ENCODE measurements at places on chromosomes 12 and 14.

- DNase-seq = no peak
These were observed 201.1 kb downstream of the PIK3C2G start for GRCh38 chr12:18462442-18462841.

- peak; percentile 13 for DNase-seq
These were observed 1.2 kb downstream of the GPR135 start for GRCh38 chr14:59463787-59464485.

GRCh38 chr14:104877066-104877805 lies 12.2 kb downstream of the CEP170B start:
- no peak for DNase-seq

GRCh38 chr14:92274055-92274454 lies 48.9 kb upstream of the SLC24A4 start:
- DNase-seq = no peak

- DNase-seq = no peak
These were observed 105.1 kb downstream of the AKAP6 start for GRCh38 chr14:32434180-32434579.

DNA sequence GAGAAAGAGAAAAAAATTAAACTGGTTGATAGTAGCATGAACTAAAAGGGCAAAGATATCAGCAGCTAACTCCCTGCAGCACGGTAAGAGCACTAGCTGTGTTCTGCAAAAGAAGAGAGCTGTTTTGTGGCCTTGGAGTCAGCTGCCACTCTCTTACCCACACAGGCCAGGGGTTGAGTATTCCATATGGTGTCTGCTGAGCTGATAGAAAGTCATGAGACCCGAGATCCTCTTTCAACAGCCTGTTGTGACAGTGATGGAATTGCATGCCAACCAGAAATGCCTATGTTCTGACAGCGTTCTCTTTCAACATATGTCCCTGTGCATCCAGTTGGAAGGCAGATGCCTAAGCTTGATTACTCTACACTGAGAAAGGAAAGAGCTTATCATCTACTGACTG lies 39.9 kb downstream of the TMTC1 start:
- DNase-seq = no peak

DNA sequence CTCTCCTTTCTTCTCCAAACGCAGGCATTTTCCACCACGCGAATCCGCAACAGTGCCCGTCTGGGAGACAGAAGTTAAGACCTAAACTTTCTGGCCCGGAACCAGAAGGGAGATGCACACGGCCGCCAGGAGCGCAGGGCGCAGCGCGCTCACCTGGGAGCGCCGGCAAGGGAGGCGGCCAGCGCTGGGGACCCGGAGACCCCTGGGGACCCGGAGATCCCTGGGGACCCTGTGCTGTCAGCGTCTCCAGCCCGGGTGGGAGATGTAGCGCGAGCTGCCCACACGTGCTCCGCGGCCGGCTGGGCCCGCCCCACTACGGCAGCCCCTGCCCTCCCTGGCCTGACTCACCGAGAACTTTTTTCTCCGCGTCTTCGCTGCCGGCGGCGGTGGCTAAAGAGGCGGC lies 620 bp downstream of the YBX3 start:
- peak; percentile 24 for DNase-seq

DNA sequence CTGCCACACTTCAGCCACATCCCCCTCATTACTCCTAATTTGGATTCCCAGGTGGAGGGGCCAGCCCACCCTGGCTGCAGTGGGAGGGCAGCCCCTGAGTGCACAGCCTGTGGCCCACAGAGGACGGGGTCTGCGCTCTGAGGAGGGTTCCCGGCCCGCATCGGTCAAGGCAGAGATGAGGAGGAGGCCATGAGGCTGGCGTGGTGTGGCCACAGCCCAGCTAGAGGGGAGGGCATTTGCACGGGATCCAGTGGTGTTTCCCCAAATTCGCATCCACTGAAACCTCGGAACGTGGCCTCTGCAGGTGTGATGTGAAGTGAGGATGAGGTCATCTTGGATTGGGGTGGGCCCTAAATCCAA lies 38.1 kb upstream of the FBRSL1 start:
- DNase-seq = no peak

DNA sequence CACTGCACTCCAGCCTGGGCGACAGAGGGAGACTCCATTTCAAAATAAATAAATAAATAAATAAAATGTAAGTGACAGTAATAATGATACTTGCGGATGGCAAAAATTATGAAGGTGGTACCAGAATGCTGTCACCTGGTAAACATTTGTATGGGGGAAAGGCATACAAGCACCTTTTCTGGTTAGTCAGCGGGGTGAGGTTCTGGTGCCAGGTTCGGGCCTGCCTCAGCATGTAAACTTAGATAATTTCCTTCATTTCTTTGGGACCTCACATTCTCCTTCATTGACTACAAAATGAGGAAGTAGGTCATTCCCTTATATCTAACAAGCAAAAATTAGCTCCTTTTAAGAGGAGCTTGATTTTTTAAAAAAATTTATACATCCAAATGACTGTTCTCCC lies 10.8 kb downstream of the VTI1B start:
- DNase-seq = no peak

GRCh38 chr12:4137015-4137414 lies 136.5 kb upstream of the CCND2 start:
- DNase-seq = no peak

DNA sequence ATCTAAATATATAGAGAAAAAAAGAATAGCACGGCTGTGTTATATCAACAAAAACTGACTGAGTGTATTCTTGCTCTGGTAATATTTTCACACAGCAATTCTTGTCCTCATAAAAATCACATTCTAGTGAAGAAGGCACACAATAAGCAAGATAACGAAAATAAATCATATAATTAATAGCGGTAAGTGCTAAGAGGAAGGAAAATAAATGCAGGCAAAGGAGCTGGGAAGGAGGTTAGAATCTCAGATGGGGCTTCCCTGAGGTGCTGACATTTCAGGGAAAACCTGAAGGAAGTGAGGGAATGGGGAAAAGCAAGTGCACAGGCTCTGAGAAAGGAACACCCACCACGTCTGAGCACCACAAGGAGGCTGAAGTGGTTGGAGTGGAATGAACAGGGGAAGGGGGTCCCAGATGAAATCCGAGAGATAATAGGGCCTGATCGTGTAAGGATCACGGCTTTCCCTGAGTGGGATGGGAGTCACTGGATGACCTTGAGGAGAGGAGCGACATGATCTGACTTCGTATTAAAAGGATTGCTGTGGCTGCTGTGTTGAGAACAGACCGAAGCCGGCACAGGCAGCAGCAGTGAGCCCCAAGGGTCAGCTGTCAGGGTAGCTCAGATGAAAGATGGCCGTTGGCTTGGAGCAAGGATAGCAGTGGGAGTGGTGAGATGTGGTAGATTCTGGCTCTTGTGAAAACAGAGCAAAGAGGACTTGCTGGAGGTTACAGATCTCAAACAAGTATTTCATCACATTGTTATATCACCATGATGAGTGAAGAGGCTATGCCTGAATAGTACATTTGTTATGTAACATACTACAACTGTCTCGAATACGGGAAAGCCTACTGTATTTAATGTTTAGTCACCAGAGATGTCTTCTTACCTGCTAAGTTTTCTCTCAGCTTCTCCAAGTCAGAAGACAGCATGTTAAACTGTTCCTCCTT lies 67.1 kb upstream of the VPS33A start:
- DNase-seq = no peak

GRCh38 chr14:105314287-105315200 lies at the start of gene PACS2:
TSS of gene PACS2 (plus strand) at chr14:105314748. CDS start at chr14:105314919, 171 bp downstream.
- DNase-seq = peak; percentile 70

DNA sequence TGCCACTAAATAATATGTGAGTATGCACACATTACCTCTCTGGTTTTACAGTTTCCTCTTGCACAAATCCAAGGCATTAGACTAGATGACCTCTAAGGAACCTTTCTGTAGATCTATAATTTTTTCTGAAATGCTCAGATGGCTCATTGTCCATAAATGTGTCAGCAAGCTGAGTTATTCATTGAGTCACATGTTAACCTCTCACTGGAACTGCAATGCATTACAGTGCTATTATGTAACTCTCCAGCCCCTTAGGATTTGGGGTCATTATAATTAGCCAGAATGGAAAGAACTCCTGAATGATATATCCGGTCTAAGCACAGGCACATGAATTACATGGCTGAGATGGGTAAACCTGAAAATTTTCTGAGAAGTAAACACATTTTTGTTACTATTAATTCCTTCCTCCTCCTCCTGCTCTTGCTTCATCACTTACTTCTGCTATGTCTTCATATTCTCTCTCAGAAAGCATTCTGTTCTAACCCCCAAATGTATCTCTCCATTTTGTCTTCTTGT lies 20.3 kb upstream of the DRAM1 start:
- DNase-seq = no peak

DNA sequence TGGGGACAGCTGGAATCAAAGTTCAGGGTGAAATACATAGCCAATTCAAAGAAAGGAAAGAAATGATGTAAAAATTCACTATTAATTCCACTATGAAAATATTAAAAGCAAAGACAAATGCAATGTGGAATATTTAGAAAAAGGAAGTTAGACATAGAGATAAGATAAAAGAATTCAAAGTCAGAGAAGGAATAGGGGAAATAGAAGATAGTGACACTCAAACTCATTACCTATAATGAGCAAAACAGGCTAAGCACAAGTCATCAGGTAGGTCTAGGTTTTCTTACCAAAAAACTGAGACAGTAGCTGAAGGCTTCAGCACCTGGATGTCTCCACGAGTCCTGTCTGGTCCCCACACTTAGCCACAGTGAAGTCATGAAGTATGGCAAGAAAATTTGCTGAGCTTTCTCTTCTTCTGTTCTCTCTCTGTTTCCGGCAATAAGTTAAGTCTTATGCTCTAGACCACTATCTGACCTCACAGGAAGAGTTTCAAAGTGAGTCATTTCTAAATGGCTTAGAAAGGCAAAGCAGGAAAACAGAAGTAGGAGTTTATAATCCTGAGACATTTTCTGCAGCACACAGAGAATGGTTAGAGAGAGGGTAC lies at the start of gene C3AR1:
C3AR1 (minus strand) TSS at position 369 of the 604 bp plus-strand sequence. CDS start 6,174 bp downstream, outside the sequence.
- DNase-seq = no peak

GRCh38 chr12:68798882-68799234 lies 9.1 kb upstream of the MDM2 start:
- DNase-seq = no peak

DNA sequence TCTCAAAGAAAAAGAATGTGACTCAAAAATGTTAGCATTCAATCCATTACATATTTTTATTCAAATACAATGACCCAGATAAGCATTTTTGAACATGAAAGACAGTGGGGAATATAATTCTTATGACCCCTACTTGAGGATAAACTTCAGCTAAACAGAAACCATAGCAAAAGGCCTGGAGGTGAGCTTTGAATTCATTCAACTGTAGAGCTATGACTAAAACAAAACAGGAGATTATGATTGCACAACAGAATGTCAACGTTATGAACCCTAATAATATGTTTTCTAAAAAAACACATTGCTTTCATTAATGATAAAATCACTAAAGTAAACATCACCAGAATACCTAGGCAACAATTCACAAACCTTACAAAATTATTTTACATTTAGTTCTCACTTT lies 27.8 kb downstream of the EFCAB11 start:
- DNase-seq = no peak

GRCh38 chr12:52506858-52507715 lies 13.1 kb downstream of the KRT5 start:
- DNase-seq = no peak

- DNase-seq = no peak
These were observed 16.7 kb downstream of the CHST11 start for GRCh38 chr12:104473374-104473983.

DNA sequence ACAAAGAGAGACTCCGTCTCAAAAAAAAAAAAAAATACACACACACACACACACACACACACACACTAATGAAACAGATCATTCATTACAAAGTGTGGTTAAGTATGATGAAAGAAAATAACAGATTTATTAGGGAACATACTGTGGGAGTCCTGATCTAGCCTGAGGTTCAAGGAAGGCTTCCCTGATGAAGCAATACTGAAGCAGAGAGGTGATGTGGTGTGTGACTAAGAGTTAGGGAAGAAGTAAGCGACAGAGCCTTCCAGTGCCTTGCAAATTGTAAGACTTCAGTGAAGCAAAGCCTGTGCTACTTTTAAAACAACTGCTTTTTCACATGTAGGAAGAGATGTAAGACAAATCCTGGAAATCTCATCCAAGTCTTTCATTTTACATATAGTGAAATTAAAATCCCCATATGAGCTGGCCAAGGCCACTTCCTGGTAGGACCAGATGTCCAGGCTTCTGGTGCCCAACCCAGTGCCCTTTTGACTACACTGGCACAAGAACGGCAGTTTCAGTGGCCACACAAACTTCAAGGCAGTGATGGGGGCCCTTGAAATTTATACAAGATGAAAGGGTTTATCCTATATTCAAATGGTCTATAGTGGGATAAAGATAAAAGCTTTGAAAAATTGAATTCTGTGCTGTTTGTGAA lies 86.2 kb downstream of the STON2 start:
- DNase-seq = no peak

DNA sequence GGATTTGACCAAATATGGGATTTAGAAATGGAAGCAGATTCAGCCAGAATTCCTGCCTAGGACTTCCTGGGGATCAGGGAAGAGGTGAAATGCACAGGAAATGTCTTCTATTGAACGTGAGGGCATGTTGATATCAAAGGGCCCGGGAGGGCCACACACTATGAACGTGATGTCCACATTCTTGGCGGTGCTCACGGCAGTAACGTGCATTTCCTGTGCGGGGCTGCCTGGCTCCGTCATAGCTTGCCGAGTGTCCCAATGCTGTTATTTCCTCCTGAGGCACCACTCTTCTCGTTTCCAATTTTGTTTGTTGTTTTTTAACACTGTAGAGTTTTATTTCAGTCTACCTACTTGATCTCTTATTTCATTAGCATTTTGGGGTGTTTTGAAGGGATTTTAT lies 67.3 kb downstream of the ZNF664 start:
- no peak for DNase-seq

GRCh38 chr14:42480255-42480654 lies 873.6 kb downstream of the LRFN5 start:
- no peak for DNase-seq

DNA sequence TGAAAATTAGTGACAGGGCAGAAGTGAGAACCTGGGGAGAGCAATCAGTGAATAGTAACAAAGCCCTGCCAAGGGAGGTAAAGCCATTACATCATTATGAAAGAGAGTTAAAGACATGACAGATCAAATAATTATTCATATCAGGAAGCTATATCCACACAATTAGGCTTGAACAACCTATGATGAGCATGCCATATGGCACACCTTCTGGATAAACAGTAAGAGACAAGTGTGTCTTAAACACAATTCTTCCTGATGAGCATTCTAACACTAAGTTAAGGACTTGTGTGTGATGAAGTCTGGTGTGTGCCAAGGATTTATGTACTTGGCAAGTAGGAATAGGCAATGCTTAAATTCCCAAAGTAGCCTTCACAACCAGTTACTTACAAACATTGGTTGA lies 76.1 kb downstream of the GALNT4 start:
- DNase-seq = no peak

- no peak for DNase-seq
These were observed 40.0 kb upstream of the PAPOLA start for GRCh38 chr14:96461950-96462798.
